Hair follicular keratinocyte (primary cell): ENCODE measurements at places on chromosomes 3 and 15. TPM values are rescaled to one million over a fixed set of nuclear protein-coding genes. Genes with fewer than 3 reads are reported as not detected.

ANAPC13 gene
- 50.1 and 53.2 TPM in 2 replicates for total RNA-seq

NUP210 gene
- 0.04 TPM in 1 of 2 replicates, not detected in the other for total RNA-seq

SERPINI2 gene
- not detected in 2 replicates for total RNA-seq

NPTN gene
- 94.8 and 121 TPM in 2 replicates for total RNA-seq
